Sigmoid colon (tissue), 7 donors: ENCODE measurements at places on chromosomes 12 and 14.

DNA sequence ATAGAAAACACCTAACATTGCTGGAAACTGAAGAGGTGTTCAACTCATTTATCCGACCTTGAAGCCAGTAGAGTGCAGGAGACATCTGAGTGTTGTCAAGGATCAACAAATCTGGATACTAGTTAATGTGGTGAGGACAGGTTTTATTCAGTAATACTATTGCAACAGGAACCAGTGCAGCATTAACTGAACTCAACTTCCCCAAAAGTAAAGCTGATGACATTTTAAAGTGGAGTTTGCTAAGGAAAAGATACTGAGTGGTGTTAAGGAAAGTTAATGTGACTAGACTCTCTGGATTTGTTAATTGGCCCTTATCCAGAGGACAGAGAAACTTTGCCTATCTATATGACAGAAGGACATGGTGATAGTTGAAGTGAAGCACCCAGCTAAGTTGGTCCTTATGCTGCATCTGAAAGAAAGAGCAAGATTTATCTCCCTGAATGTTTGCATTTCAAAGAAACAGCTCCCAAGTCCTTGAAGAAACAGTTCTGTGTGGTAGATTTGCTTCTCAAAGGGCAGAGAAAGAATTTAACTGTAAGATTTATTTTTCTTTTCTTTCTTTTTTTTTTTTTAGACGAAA, 1.2 kb upstream of the CLEC7A start:
- H3K27ac ChIP-seq = peak overlapping the region; percentile 28
- H3K4me1 ChIP-seq = no peaks in the 10 kb centered on the region
- H3K27me3 ChIP-seq = no peaks in the 10 kb centered on the region

- DNase-seq = no peak
- no peaks in the 10 kb centered on the region for H3K4me1 ChIP-seq
Measured at GRCh38 chr12:129789921-129790320, 113.9 kb downstream of the TMEM132D start.

DNA sequence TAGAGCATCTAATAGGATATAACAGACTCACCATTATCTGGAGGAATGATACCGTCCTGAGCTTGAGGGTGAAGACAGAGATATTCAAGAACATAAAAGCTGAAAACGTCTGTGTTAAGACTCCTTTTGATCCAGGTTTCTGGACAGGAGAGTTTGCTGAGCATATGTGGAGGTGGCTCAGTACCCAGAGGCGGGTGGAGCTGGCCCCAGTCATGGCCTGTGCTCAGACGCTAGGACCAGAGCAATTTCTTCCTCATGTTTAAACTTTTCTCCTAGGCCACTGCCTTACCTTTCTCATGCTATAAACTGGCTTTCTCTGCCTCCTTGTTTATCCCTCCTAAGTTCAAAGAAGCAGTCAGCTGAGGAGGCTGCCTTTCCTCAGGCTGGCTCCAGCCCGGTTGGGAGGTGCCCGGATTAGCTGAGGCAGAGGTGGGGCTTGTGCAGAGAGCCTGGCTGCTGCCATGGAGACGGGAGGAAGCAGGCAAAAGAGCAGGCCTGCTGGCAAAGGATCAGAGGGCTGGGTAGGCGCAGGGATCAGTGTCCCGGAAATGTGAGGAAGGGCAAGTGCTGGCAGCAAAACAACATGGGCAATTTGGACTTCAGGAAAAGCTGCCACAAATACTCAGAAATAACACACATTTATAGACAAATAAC, 13.7 kb downstream of the COA8 start:
- DNase-seq = peak; percentile 97
- no peaks in the 10 kb centered on the region for H3K27me3 ChIP-seq
- no peaks in the 10 kb centered on the region for H3K36me3 ChIP-seq
- H3K4me1 ChIP-seq = peaks cover 23% of the 10 kb centered on the region
- H3K4me3 ChIP-seq = no peak overlapping the region

DNA sequence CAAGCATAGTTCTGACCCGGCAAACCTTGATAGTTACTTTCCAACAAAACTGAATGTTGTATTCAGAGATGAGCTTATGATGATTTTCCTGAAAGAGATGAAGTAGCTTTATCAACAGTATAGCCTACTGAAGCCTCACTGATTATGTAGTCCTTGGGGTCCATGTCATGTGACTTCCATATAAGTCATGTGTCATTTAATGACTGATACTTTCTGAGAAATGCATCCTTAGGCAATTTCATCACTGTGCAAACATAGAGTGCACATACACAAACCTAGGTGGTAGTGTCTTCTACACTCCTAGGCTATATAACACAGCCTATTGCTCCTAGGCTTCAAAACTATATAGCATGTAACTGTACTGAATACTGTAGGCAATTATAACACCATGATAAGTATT, 28.5 kb upstream of the TUBA1C start:
- H3K27me3 ChIP-seq = no peaks in the 10 kb centered on the region
- no peak overlapping the region for H3K4me3 ChIP-seq
- H3K36me3 ChIP-seq = no peaks in the 10 kb centered on the region
- no peak for DNase-seq
